CD4-positive, alpha-beta T cell treated with Interleukin-4 for 4 hours (primary cell): ENCODE measurements at places on chromosomes 1 and 21.
A peak's percentile ranks its signal among the peaks of the same experiment; 100 is the strongest.

- DNase-seq: no peak
Observed at GRCh38 chr1:182833271-182833670, 5.9 kb upstream of the DHX9 start.

DNA sequence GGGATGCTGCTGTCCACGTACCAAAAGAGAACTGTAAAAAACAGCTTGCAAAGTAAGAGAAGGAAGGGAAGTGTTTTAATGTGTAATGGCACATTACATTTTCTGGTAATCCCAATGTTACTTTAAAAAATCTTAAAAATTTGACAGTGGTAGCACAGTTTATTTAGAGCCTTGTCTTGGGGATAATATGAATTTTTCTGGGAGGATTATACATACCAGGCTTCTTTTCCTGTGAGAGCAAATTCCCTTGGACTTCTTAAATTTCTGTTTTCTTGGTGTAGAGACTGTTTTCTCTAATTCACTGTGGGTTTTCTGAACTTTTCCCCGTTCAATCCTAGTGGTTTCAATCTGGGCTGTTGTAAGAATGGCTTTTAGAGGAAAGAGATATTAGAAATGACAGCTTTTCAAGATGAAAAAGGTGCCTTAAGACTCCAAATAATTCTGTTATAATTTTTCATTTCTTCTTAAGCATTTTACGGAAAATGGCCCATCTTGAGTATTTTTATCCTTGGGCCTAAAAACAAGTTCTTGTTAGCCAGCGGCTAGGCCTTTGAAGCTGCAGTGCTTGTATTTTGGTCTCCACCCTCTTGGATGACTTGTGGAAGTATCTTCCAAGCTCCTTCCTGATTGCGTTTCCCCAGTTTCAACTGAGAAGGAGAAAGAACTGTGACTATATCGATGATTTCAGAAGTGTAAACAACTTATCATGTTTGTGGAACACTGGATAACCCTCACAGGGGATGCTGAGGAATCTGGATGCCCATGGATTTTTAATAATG, 70.0 kb downstream of the LEPR start:
- no peak for DNase-seq

DNA sequence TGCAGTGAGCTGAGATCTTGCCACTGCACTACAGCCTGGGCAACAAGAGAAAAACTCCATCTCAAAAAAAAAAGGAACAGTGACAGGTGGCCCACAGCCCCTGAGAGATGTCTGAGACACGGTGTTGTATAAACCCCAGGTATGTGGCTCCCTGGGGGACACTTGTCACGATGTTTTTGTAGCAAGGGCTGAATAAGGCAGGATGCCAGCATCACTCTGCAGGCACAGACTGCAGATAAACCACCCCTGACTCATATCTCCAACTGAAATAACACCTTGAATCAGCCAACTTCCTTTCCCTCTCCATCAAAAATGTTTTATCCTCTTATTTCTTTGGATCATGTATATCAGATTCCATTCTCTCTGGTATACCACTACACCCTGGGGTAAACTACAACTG, 52.5 kb downstream of the NMNAT2 start:
- no peak for DNase-seq

GRCh38 chr1:24110642-24111261, 1.2 kb downstream of the MYOM3 start:
- no peak for DNase-seq

GRCh38 chr1:172537827-172538391, 5.0 kb downstream of the SUCO start:
- no peak for DNase-seq

- DNase-seq: peak; percentile 69
Observed at GRCh38 chr1:1344655-1345361, 4.4 kb downstream of the DVL1 start.

DNA sequence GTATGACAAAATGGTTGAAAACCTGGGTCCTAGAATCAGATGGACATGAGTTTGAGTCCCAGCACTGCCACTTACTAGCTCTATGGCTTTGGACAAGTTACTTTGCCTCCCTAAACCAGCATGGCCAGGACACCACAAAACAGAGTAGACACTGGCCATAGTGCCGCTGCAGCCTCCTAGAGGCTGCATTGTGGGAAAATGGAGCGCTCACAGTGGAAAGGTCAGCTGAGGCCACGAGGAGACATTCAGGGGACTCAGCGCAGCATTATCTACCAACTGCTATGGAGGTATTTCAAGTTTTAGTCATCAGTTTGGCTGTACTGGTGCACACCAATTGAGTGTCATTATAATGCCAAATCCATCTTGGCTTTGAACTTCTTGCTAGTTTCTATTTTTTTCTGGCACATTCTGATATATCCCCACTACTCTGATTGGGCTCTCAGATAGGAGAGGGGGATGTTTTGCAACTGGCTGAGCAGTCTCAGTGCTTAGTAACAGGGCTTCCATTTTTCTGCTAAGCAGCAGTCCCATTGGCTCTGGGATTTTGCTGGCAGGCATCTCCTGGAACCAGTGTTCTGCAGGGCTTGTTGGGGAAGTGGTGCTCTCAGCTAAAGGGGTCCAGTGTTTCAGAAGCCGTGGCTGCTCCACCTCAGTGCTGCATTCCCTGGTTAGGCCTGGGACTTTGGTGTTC, 16.2 kb downstream of the NT5C1A start:
- DNase-seq: no peak

DNA sequence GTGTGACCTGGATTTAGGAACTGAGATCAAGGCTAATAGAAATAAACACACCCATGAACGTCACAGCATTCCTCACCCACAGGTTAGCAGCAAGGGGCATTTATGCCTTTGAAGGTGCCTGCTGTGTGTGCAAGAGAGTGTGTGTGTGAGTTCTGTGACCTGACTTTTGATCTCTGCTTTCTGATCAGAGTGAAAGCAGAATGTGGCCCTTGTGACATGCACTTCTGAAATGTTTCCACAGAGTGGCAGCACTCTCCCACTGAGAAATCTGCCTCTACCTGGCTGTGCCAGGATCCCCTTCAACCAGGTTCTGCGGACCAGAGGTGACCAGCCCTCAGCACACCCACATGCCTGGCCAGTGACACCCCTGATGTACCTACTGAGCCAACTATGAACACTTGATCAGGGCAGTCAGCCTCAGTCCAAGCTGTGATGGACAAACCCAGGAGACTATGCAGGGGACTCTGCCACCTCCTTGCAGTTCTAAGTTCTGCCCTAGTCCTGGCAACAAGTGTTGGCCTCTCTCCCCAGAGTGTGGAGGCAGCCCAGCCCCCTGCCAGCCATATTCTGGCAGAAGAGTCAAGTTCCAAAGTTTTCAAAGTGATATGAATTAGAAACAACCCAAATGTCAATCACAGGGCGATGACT, 41.0 kb downstream of the RXRG start:
- DNase-seq: peak; percentile 15

GRCh38 chr1:198672124-198672523, 33.3 kb downstream of the PTPRC start:
- DNase-seq: no peak

DNA sequence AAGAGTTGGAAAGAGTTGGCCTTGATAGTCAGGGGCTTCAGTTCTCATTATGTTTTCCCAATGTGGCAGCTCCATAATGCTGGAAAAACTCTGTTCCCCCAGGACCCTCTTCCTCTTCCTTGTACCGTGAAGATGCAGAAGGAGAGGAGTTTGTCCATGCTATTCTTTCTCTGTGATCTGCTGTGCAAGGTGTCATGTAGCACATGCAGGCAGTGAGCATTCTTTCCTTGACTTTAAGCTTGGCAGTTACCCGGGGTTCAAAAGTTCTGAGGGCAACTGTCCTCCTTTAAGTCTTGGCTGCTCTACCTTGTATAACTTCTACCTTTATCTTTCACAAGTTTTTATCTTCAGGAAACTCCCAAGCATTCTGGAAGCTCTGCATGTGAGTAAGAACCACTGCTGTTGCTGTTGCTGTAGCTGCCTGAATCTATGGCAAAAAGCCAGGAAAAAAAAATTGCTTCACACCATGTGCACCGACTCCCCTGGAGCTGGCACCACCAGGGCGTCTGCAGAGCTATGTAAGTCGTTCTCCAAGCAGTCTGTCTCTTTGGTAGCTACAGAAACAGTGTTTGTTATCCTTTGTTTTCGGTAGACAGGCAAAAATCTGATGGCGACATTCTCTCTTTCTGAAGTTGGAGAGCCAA, 42.7 kb upstream of the SLC16A1 start:
- no peak for DNase-seq

- no peak for DNase-seq
Observed at GRCh38 chr1:24963943-24964693, 34.0 kb upstream of the RUNX3 start.

DNA sequence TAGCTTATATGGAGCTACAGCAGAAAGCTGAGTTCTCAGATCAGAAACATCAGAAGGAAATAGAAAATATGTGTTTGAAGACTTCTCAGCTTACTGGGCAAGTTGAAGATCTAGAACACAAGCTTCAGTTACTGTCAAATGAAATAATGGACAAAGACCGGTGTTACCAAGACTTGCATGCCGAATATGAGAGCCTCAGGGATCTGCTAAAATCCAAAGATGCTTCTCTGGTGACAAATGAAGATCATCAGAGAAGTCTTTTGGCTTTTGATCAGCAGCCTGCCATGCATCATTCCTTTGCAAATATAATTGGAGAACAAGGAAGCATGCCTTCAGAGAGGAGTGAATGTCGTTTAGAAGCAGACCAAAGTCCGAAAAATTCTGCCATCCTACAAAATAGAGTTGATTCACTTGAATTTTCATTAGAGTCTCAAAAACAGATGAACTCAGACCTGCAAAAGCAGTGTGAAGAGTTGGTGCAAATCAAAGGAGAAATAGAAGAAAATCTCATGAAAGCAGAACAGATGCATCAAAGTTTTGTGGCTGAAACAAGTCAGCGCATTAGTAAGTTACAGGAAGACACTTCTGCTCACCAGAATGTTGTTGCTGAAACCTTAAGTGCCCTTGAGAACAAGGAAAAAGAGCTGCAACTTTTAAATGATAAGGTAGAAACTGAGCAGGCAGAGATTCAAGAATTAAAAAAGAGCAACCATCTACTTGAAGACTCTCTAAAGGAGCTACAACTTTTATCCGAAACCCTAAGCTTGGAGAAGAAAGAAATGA, 37.6 kb downstream of the CENPF start:
- DNase-seq: no peak

DNA sequence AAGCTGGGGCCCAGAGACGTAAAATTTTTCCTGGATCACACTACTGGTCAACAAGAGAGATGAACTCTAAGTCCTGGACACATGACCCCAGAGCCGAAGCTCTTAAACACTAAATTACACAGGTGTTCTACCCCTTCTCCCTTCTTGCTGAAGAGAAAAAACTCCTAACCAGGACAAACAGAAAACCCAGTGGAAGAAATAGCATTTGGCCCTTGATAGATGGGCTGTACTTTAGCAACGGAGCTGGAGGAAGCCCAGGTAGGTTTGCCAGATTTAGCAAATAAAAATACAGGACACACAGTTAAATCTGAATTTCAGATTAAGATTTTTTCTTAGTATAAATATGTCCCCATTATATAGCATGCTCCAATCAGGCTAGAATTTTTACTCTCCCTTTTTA, 72.7 kb downstream of the DIRAS3 start:
- no peak for DNase-seq

DNA sequence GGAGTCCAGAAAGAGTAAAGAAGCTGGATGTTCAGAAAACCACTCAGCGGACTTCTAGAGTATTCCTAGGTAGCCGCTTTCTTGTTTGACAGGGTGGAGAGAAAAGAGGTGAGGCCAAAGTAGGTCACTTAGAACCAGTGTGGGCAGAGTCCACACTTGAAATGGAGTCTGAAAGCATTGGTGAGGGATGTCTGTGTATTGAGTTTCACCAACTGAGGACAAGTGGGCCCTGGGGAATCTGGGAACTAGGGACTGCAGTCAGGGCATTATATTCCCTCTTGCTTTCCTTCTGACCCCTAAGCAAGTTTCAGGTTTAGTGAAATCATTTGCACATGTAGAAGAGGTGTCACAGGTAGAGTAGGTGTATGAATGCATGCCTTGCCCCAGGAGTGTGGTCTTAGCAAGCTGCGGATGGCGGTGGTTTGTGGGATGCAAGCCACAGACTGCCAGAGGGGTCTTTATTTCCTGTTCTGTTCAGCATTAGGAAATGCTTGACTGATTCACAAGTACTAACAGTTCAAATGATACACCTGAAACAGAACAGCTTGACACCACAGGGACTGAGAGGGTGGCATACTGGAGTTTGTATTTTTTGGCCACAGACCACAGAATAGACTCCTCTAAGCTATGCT, 1.1 kb upstream of the GNG12 start:
- no peak for DNase-seq

GRCh38 chr1:4322881-4323280, 331.5 kb upstream of the AJAP1 start:
- no peak for DNase-seq

DNA sequence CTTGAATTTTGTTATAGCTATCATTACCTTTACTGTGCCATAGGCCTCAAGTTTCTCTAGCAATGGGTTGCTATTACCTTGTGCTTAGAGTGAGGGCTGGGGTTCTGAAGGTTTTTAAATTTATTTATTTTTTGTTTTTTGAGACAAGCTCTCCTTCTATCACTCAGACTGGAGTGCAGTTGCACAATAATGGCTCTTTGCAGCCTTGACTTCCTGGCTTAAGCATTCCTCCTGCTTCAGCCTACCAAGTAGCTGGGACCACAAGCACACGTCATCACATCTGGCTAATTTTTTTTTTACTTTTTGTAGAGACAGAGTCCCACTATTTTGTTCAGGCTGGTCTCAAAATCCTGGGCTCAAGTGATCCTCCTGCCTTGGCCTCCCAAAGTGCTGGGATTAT, 41.5 kb downstream of the SNX27 start:
- DNase-seq: no peak

DNA sequence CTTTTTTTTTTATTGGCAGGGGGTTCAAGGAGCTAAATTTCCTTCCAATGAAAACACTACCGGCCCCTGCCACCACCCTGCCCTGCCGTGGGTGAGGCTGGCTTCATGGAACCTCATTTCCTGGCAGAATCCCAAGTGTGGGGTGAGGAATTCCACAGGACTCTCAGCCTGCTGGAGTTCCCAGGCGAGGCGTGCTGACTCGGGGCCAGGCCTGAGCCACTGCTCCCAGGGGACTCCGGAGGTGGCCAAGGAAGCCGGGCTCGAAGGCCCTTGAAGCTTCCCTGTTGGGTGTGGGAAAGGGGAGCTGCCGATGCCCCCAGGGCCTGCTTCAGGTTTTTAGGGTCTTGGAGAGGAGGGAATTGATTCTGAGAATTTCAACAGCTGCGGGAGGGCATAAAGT, 95.3 kb upstream of the ACTRT2 start:
- DNase-seq: no peak

GRCh38 chr1:182128502-182128901, 67.0 kb upstream of the ZNF648 start:
- no peak for DNase-seq

DNA sequence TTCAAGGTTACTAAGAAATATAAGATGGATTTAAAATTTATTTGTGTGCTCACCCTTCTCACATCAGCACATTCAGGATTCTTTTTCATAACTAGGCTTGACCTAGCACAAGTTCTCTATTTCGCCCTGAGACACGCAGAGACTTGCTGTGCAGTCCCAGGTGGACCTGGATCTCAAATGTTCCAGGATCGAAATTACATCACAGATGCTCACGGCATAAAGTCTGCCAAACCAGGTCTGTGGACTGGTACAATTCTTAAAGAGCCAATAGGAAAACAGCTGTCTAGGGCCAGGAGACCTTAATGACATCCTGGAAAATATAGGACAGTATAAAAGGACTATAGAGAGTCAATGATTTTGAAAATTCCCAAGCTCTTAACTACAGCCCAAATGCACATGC, 2.2 kb downstream of the PGBD5 start:
- no peak for DNase-seq
